ENCODE measurements at places on chromosomes 7 and 10.

- DNase-seq: no peak
These were observed 179.6 kb downstream of the CELF2 start for GRCh38 chr10:11197266-11197712.

DNA sequence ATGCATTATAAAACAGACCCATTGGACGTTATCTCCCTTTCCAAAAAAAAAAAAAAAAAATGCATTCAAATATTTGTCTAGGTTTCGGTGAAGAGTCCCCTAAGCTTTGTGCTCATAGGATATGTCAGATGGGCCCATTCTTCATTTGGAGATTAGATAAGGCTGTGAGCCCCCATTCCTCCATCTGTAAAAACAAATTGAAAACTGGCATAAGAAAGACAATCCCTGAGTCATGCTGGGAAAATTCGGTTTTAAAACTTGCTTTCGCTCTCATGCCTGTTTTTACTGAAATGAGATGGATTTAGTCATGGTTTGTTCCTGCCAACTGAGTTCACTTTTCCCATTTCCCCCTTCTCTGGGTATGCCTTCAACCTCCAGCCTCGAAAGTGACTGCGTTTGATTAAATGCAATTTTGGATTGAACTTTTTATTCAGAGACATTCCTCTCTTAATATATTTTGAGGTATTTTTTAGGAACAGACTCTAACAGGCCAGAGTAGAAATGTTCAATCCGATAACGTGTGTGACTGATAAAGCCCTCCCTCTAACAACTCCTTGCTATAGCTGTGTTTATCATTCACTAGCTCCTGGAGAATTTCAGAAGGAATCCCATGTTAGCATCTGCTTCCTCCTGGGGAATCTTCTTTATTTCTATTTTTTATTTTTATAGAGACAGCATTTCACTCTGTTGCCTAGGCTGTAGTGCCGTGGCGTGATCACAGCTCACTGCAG is 190.9 kb upstream of the LYZL2 start:
- no peak for DNase-seq

DNA sequence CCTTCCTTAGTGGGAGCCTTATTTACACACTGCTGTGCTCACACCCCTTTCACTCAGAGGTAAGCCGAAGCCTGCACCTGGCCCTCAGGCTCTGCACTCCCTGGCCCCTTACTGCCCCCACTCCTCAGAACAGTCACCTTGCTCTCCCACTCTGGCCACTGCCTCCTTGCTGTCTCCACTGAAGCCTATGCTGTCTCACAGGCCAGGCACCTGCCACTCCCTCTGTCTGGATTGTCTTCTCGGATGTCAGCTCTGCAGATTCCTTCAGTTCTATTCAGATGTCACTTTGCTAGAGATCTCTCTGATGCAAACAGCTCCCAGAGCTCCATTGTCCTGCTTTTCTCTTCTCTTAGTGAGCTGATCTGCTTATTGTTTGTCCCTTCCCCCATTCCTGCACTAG is 390.7 kb downstream of the DPP6 start:
- no peak for DNase-seq

DNA sequence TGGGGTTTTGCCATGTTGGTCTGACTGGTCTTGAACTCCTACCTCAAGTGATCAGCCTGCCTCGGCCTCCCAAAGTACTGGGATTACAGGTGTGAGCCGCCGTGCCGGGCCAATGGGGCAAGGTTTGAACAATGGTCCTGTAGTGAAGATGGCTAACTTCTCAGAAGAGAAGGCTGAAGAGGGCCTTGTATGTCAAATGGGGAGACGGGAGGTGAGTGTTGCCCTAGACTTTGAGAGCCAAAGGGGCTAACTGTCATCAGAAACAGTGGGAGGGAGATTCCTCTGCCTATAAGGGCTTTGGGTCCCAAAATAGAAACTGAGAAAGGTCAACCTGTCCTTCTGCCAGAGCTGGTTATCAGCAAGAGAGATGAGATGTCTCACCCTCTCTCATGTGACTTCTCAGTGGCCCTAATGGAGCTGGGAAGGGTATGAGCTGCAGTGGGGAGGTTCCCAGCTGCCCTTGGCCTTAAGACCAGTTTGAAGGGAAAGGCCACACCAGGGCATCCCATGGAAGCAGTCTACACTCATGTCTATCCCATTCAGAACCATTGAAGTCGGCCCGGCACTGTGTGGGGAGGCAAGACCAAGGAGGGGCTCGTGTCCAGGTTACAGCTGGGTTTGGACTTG is 1.3 kb upstream of the SAMD8 start:
- DNase-seq: no peak

All from stimulated activated CD4-positive, alpha-beta T cell treated with anti-CD3 and anti-CD28 coated beads, Interleukin-12 subunit alpha, Interleukin-12 subunit beta, amount 100 ng/mL, for 24 hours (primary cell).